Coronary artery (tissue), 2 donors: ENCODE measurements at places on chromosomes 3 and 15.

DNA sequence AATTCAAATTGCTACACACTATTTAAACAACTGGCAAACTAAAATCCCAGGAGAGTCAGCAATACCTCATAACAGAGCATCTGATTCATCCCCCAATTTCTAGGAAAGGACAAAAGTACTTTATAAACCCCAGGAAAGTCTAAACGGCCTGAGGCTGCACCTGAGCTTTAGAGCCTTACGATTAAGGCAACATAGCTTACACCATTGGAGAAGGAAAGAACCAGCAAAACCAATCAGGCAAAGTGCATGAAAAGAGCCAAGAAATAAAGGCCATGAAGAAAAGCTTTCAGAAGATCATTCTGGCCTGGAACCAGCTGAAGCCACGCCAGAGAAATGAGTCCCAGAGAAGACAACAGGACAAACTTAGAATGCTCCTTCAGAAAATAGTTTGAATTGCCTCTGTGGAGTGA, 48.1 kb downstream of the PTPN9 start:
- no peak for DNase-seq

- DNase-seq: no peak
Observed at GRCh38 chr15:76235186-76235826, 76.0 kb downstream of the ETFA start.

- DNase-seq: no peak
Observed at GRCh38 chr3:22297436-22297835, 546.4 kb upstream of the ZNF385D start.

DNA sequence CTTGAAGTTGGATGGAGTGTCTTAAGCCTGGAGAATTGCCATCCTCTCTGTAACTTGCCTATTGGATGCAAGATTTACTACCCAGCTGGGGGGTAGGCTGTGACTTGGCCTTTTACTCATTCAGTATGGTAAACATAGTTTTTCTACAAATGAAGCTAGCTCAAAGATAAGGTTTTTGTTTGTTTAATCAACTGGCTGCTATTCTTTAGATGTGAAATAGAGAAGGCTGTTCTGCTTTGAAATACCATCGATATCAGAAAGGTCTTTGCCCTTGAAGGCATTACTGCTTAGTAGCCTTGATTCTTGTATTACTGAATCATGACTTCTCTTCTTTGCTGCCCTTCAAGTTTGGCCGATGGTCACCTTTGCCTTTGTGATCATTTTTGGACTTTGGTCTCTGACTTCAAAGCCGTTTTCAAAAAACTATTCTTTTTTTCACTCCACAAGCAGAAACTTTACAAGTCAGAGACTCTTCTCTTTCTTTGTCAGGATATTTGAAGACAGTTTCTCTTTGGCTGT, 83.1 kb downstream of the GAP43 start:
- no peak for DNase-seq

GRCh38 chr15:25789211-25789610, 73.9 kb downstream of the ATP10A start:
- DNase-seq: no peak

DNA sequence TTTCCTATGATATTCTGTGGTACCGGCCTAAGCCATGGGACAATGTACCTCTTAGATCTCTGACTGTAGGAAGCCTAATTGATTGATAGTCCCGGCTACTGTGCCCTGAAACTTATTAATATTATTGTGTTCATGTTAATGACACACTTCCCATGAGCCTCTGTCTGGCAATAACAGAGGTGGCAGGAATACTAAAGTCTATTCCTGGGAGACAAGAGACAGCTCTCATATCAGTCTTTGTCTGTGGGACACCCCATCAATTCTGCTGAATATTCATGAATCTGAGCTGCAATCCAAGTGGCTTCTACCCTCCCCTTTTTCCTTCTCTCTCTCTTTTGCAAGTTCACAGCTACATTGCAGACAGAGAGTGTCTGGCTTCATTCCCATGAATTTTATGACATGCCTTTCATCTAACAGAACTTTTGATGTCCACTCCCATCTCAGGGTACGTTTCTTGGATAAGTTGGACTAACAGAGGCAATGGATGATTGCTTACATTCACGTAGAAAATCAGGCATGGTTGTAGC, 907.5 kb downstream of the ZPLD1 start:
- DNase-seq: no peak

GRCh38 chr3:46059432-46059831, 32.1 kb upstream of the XCR1 start:
- DNase-seq: no peak

- DNase-seq: no peak
Observed at GRCh38 chr3:196047391-196048030, 34.4 kb downstream of the TFRC start.

DNA sequence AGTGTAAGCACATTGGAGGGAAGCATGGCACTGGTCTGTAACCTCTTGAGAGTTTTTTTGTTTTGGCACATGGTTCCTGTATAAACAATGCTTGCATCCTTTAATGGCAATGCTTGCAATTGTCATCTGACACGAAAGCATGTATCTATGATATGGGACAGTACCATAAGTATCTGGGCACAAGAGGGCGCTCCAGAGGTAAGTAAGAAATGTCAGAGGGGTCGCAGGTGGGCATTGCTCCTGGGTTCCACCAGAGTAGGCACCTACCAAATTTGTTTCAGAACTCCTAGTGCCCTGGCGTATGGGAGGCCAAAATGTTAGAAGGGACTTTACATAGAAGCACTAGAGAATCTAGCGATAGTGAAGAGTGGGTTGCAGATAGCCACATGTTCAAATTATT, 58.7 kb upstream of the BCHE start:
- DNase-seq: no peak

DNA sequence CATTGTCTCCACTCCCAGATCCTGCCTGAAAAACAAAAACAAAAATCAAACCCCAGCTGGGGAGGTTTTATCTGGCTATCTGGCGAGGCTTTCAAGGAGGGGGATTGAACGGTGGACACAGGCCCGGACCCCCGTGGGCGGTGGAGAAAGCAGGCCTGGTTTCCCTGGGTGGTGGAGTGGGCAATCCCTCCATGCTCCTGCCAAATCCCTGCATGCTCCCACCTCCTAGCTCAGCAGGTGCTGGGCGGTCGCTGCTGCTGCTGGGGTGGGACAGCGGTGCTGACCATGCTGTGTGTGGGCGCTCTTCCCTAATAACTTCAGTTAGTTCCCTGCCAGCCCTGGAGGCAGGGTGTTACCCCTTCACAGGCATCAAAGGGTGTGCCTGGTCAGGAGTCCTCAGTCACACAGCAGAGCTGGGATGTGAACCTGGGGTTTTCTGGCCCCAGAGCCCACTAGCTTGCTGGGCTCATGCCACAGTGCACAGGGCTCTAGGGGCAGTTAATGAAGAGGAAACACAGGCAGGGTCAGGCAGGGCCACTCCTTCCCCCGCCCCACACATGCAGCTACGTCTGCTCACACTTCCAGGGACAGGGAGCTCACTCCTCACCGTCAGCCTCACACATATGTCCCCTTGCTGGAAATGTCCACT, 15.9 kb upstream of the PLXND1 start:
- no peak for DNase-seq
